Stimulated activated CD4-positive, alpha-beta T cell treated with anti-CD3 and anti-CD28 coated beads, TNF-alpha, amount 100 ng/mL, for 1 hour (primary cell): ENCODE measurements at places on chromosomes 5 and 9.

GRCh38 chr5:10607023-10607665 is 43.3 kb downstream of the ANKRD33B start:
- no peak for DNase-seq

DNA sequence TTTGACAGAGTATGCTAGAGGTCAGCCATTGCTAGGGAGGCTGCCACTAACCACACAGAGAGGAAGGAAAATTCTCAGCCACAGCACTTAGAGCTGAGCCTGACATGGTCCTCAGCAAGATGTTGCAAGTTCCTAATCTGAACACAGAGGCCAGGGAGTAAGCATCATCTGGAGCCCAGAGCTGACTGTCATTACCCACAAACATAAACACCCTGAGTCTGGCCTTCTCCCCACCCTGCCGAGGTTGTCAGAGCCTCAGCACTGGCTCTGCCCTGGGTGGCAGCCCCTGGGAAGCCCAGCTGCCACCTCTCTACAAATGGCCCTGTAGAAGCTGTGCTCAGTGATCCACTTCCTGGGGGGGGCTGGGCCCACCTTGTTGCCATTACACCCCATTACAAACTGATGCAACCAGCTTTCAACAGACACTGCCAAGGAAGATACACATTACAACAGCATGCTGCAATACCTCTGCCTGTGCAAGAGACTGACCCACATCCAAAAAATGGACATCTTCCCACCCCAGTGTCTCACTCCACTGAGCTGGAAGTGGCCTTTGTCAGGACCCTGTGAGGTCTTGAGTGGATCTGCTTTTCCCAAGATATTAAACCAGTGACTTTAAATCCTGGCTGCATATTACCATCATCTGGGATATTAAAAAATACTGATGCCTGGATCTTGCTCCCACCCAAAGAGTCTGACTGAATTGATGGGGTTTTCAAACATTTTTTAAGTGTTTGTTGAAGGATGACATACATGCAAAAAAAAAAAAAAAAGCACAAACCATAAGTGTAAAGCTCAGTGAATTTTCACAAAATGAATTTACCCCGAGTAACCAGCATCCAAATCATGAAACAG is 33.0 kb downstream of the IRF1 start:
- DNase-seq, result no peak

DNA sequence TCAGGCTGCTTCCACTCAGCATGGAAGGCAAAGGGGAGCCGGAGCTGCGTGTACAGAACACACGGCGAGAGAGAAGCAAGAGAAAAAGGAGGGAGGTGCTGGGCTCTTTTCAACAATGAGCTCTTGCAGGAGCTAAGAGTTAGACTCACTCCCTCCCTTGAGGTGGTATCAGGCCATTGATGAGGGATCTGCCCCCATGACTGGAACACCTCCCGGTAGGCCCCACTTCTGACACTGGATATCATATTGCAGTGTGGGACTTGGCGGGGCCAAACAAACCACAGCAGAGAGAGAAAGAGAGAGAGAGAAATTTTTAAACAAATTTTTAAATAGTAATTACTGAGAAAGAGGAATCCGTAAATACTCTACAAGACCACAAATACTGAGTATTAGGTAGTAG is 182.2 kb downstream of the TRIO start:
- DNase-seq, result no peak

DNA sequence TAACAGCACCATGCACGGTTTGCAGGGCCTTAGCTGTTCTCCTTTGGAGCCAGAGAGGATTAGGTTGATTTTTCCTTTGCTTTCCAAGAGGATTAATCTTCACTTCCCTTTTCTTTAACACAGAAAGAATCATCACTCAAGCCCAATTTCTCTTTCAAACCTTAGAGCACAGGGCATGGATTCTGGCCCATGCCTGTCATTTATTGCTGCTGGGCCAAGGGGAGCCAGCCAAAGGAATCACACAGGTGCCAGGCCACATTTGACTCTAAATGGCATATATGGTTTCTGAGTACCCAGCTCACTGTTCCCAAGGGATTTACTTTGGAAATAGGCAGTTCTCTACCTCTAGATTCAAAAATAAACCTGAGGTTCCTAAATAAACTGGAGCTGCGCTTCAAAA is 58.3 kb downstream of the FBXL7 start:
- DNase-seq, result no peak

- no peak for DNase-seq
These were observed 308.2 kb downstream of the ARL15 start for GRCh38 chr5:54001976-54002775.

- DNase-seq, result no peak
These were observed 1.1 kb upstream of the DBH start for GRCh38 chr9:133635098-133635497.
